ENCODE measurements at places on chromosomes 2 and 18.

GRCh38 chr2:177242121-177242987 lies 22.2 kb downstream of the NFE2L2 start:
- DNase-seq = no peak

DNA sequence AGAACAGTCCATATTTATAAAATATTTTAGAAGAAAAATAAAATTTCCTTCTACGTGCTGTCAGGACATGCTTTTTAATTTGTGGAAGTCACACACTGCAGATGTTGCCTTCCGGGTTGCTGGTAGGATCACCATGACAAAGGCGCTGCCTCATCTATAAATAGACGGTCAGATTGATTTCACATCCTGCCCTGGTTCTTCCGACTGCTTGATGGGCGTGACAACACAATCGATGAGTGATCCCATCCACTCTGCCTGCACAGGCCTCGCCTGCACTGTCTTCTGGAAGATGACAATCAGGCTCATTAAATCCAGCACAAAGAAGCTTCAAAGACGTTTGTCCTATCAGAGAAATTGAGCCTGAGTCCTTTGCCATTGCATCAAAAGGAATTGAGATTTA lies 318.9 kb upstream of the TRIB2 start:
- no peak for DNase-seq

DNA sequence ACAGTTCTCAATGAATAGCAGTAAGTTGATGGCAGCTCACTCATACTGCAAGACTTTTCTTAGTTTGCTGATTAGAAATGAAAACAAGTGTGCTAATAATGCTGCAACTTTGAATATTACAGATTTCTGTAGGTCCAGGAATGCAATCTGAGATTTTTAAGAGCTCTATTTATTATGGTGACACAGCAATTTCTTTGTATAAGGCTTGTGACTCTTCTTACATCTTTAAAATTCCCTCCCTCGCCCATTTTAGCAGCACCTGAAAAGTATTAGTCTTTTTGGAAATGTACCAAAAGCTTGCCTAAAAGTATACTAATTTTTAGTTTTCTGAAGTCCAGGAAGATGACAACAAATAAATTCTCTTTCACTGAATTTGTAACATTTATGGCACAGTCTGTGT lies 4.4 kb upstream of the HTR2B start:
- DNase-seq = no peak

DNA sequence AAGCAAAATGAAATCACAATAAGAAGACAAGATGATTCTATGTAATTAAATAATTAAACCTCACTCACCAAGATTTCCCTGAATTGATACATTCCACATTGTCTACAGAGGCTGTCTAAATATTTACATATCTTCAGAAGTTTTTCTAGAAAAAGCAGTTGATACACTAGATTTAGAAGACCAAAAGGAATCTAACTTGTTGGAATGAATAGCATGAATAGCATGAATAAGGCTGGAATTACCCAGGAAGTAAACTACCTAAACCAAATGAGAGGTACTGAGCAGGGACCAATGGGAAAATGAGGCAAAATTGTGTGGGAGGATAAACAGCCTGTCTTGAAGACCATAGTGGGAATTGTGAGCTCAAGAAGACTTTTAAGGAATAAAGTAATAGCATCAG lies 479.7 kb downstream of the TXNL1 start:
- DNase-seq = no peak

GRCh38 chr2:176123411-176124109 lies 1.0 kb downstream of the HOXD9 start:
- DNase-seq = no peak

GRCh38 chr18:5841518-5841917 lies 53.8 kb downstream of the TMEM200C start:
- DNase-seq = no peak

DNA sequence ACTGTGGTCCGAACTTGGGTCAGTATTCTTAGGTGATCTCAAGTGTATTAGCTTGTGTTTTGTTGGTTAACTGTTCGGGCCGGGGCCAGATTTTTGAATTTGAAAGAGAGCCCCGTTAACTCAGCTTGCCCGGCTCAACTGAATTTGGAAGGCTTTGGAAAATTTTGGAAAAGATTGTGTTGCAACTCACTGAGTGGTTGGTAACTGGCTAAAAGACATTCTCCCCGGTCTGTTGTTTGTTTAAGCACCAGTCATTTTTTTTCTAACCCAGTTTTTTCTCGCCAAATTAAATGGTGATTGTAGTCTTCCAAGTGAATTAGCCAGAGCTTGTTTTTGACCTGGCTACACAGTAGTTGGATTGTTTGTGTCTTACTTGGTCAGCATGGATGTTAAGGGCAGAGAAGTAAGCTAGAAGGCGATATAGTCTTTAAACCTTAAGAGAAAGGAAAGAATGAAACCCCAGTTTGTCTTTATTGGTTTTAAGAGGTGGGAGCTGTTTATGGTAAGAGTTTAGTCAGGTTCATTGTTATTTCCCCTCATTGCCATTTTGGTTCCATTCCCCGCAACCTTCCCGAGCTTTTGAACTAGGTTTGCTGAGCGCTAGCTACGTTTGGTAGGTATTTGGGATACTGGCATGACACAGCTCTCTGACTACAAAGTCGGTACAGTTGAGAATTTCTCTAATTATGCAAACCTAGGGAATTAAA lies 2.4 kb downstream of the MAP4K4 start:
- DNase-seq = no peak

- no peak for DNase-seq
Observed at GRCh38 chr2:96530474-96531357, 5.8 kb upstream of the ARID5A start.

DNA sequence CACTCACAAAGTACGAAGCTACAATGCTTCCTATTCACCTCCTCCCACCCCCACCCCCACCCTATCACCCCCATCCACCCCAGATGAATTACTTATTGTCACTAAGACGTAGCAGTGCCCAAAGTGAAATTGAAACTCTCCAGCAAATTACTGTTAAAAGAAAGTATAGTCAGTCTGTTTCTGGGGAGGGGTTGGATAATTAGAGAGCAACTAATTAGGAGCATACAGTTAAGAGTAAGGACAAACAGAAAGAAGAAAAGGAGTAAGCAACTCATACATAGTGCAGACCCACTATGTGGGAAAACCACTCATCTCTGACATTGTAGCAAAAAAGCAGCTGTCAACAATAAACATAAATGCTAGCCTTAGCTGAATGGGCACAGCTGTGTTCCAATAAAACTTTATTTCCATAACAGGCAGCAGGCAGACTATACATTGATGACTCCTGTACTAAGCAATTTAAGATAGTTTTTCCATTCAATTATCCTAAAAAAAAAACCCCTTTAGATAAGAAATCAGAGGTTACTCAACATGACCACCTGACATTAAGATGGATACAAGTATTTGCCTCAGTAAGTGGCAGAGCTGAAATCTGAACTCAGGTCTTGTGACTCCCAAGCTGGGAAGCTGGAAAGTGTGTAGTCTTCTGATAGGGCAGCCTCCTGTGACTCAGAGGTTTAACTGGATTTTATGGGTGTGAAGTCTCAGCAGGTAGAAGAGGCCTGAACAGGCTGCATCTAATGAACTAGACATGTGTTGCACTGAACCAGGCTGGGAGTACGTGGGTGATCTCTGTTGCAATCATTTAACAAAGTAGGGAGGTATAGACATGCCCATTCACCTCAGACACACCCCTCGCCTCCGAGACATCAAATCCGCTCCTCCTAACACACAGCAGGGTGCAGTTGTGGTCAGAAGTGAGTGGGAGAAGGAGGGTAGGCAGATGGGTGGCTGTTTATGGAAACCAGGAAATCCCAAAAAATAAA lies 171.8 kb upstream of the KLF7 start:
- no peak for DNase-seq

- no peak for DNase-seq
Observed at GRCh38 chr18:80103231-80103630, 5.8 kb upstream of the ADNP2 start.

DNA sequence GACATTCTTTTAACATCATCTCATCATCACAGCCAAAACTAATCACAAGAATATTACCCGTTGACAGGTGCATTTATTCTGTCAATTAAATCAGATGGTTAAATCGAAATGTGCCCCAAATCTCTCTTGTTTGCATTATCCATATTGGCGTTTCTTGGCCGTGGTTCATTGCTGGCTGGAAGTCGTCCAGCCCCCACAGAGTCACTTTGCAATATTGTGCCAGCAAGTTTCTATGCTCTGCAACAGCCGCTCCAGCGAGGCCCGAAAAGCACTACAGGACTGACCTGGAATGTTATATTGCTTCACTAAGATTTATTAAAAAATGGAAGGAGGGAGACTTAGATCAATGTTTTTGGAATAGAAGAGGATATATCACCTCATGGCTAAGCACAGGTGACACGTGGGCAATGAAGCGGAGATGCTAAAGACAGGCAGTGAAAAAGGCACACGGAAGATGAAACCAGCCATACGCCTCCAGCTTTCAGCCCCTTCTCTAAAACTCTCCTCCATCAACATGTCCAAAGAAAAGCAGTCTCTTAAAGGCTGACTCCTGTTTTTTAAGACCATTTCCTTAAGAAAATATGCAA lies 176.8 kb upstream of the VRK2 start:
- DNase-seq = no peak

- DNase-seq = no peak
Observed at GRCh38 chr2:1744446-1745170, at the start of gene PXDN. PXDN (minus strand) TSS chr2:1744515; CDS start chr2:1744455, 60 bp downstream.

- DNase-seq = no peak
Observed at GRCh38 chr2:158725441-158725891, 69.7 kb upstream of the DAPL1 start.

DNA sequence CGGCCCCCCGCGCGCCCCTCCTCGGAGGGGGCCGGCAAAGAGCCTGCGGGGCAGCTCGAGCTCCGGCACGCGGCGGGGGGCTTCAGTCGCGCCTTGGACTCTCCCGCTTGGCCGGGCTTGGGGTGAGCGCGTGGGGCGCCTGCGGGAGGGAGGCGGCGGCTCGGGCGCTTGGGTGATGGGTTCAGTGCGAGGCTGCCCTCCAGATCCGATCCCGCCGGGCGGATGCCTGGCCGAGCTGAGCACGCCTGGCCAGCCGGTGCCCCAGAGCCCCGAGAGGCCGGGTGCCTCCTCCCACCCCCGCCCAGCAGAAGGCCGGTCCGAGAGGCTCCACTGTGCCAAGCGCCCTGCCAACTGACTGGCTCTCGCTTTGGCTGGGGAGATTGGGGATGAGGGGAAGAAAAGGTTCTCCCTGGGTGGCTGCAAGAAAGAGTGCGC lies 273 bp upstream of the NXPH2 start:
- no peak for DNase-seq

- no peak for DNase-seq
Observed at GRCh38 chr2:70479816-70480215, 73.8 kb downstream of the TGFA start.

- no peak for DNase-seq
Observed at GRCh38 chr2:127609818-127610217, 36.1 kb upstream of the GPR17 start.

GRCh38 chr18:3321133-3321812 lies 59.3 kb downstream of the MYL12B start:
- no peak for DNase-seq

Data from stimulated activated CD8-positive, alpha-beta memory T cell treated with anti-CD3 and anti-CD28 coated beads, Interleukin-15, amount 100 ng/mL, for 4 hours (primary cell).